ENCODE measurements at places on chromosomes 7 and 10.

GRCh38 chr7:136184719-136185118 is 207.6 kb upstream of the MTPN start:
- DNase-seq: no peak

- DNase-seq: no peak
Measured at GRCh38 chr7:46847126-46847525, 734.8 kb downstream of the TNS3 start.

DNA sequence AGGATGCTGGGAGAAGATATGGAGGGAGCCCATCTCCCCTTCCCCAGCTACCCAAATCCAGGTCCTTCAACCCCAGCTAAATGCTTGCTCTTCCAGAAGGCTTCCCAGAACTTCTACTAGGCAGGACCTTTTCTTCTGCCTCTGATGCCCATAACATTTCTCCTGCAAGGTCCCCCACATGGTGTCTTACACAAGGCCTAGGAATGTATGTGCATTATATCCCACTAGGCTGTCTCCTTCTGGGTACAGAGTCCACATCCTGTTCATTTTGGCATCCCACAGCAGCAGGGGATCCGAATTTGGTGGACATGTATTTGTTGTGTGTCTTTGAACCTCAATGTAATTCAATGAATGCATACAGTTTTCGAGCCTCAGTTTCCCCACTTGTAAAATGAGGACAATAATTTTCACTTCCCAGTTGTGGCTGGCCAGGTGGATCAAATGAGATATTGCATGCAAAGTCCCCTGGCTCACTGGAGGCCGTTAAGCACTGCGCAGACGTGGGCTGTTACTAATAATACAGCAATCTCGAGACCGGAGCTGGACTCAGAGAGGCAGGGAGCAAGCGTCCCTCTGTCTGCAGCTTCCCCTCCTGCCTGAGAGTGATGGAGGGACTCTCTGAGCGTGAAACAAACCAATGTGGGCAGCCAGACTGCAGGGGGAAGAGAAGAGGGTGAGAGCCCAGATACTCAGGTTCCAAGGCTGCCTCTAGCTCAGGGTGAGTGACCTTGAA is 18.6 kb upstream of the YWHAG start:
- no peak for DNase-seq

GRCh38 chr7:150425670-150426069 is 24.8 kb upstream of the GIMAP8 start:
- DNase-seq: no peak

DNA sequence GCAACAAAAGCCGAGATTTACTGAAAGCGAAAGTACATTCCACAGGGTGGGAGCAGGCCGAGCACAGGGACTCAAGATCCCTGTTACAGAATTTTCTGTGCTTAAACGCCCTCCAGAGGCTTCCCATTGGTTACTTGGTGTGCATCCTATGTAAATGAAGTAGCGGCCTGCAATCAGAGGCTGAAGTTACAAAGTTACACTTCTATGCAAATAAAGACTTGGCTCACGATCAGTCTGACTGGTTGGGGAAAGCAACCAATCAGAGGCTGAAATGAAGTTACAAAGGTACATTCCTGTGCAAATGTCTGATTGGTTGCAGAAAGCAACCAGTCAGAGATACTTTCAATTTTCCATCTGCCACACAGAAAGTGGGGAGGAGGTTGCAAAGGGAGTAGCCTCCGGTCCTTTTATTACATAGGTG is 4.1 kb downstream of the ACBD7 start:
- peak; percentile 72 for DNase-seq

DNA sequence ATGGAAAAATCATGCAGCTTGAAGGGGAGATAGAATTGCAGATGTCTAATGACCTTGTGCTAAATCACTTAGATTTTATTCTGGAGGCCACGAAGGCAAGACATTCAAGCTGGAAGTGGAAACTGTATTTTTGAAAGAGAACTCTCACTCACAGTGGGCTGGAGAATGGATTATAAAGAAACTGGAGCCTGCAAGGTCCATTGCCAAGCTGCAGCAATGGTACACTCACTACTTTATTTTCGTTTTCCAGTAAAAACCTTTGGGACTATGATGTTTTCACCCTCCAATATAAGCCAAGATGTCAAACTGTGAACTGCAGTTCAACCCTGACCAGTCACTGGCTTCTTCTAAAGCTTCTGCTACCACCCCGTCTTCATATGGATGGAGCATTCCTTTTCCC is 62.0 kb downstream of the SKIDA1 start:
- DNase-seq: no peak

DNA sequence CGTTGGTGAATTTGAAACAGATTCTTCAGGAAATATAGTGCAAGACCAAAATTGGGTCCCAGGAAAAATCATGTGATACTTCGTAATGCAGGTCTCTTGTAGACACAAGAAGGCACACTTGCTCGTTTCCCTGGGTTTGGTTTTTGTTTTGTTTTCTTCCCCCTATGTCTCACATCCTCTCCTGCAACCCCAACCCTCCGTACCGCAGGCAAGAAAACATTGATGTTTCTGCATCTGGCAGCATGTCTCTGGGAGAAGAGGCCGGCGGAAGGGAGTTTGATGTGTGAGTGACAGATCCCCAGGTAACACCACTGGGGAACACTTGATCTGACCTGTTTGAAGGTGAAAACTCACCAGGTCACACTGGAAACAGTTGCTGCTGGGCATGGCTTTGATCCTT is 718.5 kb downstream of the AUTS2 start:
- DNase-seq: no peak

- DNase-seq: no peak
Measured at GRCh38 chr7:5231811-5232484, 41.9 kb downstream of the WIPI2 start.

DNA sequence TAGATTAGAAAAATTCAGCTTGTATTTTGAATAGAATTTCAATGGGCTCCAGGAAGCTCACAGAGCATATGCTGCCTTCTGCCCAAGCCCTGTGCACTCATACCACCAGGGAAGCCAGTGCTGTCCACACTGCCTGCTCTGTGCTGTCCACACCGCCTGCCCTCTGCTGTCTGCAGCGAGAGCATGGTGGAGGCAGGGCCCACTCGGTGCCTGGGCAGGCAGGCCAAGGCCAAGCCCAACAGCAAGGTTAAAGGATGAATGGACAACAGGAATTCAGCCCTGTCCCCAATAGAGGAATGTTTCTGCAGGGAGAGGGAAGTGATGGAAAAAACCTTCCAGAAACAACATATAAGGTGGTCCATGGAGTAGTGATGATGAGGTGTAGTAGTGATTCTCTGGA is 146.8 kb downstream of the GFRA1 start:
- DNase-seq: no peak

DNA sequence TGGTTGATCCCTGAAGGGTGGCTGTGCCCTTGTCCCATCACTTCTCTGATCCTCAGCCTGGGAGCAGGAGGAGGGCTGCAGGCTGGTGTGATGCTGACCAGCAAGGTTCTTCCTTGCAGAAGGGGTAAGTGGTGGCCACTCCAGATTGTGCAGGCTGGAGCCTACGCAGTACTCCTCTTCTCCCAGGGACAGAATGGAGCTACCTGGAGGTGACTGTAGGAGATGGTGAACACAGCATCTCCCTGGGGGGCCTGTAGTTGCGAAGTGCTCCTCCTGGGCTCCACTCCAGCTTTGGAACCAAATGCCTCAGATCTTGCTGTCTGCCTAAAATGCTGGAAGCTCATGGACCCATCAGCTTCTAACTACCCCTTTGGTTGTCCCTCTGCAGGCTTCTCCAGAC is 323.6 kb upstream of the PODXL start:
- DNase-seq: no peak

- DNase-seq: no peak
Measured at GRCh38 chr7:45295222-45295621, 137.6 kb downstream of the RAMP3 start.

DNA sequence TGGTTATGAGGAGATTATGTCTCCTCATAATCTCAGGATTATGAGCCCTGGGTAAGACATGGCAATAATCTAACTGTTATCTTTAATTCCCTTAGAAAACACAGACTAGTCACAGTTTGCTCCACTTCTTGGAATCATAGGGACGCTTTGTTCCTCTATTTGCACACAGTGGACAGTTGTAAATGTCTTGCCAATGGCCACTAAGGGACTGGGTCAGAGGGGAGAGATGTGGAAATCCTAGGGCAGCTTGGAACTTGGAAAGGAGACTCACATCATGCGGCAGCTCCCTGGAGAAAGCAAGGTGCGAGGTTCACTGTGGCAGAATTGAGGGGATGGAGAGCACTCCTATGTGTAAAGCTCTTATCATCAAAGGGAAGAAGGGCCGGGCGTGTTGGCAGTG is 266.1 kb downstream of the PRPF18 start:
- DNase-seq: no peak

- DNase-seq: no peak
Measured at GRCh38 chr10:9342885-9343570, 1288.5 kb downstream of the GATA3 start.

DNA sequence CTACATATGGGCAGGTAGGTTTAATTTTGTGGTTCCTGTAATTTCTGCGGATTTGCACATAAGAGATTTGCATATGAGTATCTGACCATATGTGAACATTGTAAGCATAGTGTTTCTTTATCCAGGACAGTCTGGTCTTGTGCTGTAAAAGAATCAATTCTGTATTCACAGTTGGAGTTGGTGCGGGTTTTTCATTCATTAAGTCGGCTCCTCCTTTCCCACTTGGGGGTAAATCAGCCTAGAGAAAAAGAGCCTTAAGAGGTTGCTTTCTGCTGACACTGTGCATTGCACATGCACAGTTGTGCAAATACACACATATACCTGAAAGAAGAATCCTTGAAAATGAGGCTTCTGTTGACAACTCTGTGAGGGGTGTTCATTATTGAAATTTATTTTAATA is 6.1 kb upstream of the CYP26C1 start:
- DNase-seq: no peak

- DNase-seq: no peak
Measured at GRCh38 chr10:116130006-116130405, 143.0 kb downstream of the GFRA1 start.

GRCh38 chr10:58839771-58840170 is 327.1 kb downstream of the BICC1 start:
- no peak for DNase-seq

DNA sequence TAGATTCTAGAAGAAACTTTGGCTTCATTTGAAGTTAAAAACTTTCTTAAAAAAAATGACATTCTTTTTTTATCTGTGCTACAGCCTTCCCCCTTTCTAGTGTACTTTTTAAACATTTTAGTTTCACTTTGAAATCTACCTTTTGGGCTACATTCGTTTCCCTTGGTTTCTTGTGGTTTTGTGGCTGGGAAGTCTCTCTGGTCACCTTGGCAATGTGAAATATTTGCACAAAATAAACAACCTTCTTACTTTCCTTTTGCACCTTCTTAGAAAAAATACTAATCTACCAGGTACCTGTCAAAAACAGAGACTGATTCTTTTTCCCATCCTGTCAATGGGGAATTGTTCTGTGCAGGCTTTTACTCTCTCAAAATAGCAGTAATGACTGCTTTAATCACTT is 350.2 kb downstream of the GATA3 start:
- DNase-seq: no peak

GRCh38 chr7:43782768-43783555 is 24.5 kb downstream of the BLVRA start:
- no peak for DNase-seq

DNA sequence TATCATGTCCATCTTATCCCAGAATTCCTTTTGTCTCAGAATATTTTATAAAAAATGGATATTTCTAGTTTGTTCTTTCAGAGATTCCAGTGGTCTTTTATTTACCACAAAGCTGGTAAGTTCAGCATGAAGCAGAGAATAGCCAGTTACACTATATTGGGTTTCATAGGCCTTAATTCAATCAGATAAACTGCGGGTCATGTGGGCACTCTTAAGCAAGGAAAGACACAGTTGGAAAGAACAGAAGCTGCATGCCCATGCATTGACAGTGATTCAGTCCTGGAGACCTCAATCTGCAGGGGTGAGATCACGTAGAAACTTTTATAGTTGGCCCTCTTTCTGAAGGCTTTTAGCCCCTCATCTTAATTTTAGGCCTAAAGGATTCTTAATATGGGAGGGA is 281.3 kb upstream of the IGFBP3 start:
- no peak for DNase-seq

DNA sequence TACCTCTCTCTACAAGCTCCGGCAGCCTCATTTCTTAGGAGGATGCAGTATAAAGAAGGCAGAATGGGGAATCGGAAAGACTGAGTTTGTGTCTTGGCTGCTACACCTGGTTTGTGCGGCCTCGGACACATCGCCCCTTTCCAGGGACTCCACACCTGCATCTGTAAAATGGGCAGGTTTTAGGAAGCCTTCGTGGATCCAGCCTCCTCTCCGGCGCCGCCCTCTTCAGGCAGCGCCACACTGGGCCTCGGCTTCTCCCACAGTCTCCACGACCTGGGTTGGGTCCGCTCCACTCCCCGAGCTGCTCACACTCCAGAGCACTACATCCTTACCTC is 341 bp downstream of the GOT1 start:
- DNase-seq: no peak

DNA sequence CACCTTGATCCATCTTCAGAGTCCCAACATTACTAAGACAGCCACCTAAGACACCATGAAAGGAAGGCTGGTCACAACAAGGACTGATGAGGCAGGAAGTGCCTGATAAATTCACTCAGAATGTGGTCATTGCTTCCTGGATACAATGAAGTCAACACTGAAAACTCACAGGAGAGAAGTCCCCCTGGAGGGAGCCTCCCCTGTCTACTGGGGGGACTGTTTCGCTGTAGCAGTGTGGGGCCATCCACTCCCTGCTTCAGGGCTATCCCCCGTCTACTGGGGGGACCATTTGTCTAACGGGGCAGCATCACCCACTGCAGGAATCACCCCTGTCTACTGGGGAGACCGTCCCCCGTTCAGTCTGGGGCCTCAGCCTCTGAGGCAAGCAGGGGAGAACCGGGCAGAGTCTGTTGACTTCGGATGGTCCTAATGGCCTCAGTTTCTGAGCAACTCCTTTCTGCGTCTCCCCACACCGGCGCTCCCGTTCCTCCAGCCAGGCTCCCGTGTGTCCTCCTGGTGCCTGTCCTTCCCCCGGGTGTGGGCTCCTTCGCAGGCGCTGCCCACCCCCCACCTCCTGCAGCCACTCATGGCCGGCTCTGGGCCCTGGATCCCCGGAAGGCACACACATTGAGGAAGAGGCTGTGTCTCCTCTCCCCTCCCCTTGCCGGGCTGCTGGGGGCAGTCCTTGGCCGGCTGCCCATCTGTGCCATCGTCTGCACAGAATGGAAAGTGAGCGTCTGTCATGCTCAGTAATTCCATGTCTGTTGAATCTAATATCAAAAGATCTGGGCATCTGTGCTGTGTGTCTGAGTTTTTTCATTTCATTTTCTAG is 59.9 kb upstream of the DNAJB6 start:
- DNase-seq: no peak

GRCh38 chr10:61857746-61858145 is 43.8 kb upstream of the ARID5B start:
- no peak for DNase-seq

DNA sequence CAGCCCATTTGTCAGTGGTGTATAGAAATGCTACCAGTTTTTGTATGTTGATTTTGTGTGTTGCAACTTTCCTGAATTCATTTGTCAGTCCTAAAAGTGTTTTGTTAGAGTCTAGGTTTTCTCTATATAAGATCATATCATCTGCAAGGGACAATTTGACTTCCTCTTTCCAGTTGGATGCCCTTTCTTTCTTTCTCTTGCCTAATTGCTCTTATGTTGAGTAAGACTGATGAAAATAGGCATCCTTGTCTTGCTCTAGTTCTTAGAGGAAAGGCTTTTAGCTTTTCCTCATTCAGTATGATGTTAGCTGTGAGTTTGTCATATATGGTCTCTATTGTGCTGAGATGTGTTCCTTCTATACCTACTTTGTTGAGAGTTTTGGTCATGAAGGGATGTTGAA is 161.7 kb upstream of the TPK1 start:
- no peak for DNase-seq
